ENCODE measurements at places on chromosomes 5 and 9.

DNA sequence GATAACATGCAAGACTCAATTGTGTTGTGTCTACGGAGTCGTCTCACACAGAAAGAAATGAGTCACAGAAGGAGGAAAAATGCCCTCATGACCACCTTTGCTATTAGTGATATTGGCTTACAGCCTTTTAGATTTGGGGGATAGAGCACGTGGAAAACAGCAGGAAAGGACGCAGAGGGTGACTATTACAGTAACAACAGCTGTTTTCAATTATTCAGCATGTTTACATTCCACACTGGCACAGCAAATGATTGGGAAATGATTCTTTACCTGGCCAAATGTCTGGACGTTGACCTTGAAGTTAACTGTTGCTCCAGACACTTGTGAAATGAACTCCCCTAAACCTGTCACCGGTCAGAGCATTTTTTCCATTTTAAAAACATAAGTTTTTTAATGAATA, 46.8 kb downstream of the APTX start:
- DNase-seq = peak; percentile 46

DNA sequence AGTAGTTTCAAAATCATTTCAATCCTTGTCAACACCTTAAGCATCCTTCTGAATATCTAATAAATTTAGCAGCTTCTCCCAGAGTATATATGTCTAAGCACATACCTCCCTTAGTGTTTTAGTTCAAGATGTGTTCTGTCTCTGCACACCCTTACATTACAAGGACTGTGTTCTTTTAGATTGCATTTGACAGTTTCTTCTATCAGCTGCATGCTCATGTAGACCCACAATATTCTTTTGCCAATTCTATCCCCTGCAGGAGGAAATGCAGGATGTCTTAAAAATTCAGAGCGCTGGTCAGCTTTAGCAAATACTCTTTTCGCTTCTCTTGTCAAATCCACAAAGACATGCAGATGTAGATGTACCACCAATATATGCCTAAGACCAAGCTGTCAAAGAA, 145.8 kb upstream of the SLC30A5 start:
- no peak for DNase-seq

DNA sequence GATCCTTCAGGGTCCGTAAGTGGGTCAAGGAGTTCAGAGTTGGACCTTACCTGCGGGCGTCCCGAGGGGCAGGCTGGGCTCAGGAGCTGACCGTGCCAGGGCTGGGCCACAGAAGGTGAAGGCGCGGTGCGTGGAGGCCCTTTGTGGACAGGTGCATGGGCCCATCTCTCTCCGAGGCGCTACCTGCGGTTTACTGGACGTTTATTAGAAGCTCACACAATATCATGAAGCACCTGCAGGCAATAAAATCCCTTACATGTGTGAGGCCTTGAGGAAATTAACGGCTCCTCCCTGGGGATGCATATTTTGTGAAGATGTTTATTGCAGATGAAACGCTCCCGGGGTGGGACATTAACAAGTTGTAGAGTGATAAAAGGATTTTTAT, 79.8 kb upstream of the LMX1B start:
- DNase-seq = no peak

- no peak for DNase-seq
Observed at GRCh38 chr9:93712896-93713295, 136.5 kb downstream of the PHF2 start.

DNA sequence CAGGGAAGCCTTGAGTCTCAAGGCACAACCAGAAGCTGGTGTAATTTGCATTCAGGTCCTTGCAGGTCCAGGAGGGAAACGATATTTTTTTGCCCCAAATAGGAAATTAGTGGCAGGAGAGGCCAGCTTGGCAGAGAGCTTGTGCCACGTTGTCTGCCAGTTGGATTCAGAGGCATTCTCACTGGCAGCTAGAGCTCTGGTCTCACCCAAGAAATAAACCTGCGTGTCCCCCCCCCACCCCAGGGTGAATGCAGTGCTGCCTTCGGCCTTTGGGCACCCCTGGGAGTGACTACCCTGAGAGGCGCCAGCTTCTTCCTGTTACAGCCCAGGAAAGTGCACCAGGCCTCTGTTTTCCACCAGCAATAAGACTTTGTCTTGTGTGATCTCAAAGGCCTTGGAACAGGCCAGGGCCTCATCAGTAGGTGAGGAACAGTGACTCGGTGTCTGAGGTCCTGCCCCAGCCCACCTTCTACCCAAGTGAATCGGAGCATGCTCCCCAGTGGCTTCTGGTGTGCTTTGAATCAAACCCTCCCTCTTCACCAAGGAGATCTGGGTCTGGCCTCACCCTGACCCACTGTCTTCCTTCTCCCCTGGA, 68.4 kb downstream of the HSPA4 start:
- DNase-seq = no peak

- DNase-seq = no peak
Observed at GRCh38 chr5:88389338-88390095, 120.9 kb upstream of the TMEM161B start.

DNA sequence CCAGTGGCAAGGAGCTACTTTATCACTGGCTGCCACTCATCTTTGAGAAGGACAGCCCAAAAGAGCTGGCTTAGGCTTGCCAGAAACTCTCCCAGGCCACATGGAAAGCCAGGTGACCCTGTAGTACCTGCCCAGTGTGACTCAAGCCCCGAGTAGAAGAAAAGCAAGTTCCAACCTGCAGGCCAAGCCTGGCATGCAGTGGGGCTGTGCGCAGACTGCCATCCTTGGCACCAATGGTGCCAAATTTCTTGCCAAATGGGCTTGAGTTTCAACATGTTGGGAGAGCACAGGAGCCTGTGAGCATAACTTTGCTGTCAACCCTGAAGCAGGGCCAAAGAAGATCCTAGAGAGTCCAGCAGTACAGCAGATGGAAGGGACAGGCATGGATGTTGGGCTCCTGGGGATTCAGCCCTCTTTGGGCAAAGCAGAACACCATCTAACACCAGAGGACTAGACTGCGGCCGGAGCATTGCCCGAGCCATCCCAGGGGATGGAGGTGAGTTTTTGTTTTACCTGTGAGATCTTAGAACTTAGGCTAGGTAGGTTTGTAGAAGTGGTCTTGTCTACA, 27.3 kb upstream of the SHB start:
- no peak for DNase-seq

DNA sequence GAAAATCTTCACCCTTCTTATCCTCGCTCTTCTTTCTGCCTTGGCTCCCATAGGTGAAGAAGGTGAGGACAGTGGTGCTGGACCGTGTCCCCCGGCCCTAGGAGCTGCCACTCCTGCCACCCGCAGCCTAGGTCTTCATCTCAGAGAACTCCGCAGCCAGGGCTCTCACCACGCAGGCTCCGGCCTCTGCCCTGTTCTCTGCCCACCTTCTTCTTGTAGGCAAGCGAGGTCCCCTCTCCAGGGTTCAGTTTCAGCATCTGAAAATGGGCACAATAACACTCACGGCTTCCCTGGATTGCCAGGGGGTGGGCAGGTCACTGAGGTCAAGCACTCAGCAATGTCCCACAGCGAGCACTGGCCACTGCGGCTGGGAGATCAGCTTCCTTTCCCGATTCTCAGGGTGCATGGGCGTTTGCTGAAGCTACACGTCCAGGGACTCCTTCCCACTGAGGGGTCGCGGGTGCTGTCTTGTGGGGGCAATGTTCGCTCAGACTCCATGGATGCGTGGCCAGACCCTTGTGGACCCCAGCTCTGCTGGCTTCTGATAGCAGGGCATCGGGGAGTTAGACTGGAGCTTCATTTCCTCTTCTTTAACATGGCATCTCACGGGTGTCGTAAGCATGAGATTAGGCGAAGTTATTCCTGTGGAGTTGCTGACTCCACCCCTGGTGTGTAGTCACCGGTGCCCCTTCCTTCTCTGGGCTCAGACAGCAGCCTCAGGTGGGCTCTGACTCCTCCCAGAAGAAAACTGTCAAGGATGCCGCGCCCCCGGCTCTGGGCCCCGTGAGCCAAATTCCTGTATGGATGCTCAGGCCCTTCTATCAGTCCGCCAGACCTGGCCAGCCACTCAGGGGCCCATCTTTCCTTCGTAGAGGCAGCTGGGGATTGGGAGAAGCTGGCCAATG, 145.1 kb upstream of the IRX2 start:
- no peak for DNase-seq

GRCh38 chr5:149141224-149141956, at the start of gene ABLIM3:
ABLIM3 (plus strand) TSS chr5:149141493; CDS start chr5:149142096, 603 bp downstream.
- DNase-seq = no peak

GRCh38 chr9:82797534-82797933, 265.4 kb downstream of the RASEF start:
- no peak for DNase-seq

DNA sequence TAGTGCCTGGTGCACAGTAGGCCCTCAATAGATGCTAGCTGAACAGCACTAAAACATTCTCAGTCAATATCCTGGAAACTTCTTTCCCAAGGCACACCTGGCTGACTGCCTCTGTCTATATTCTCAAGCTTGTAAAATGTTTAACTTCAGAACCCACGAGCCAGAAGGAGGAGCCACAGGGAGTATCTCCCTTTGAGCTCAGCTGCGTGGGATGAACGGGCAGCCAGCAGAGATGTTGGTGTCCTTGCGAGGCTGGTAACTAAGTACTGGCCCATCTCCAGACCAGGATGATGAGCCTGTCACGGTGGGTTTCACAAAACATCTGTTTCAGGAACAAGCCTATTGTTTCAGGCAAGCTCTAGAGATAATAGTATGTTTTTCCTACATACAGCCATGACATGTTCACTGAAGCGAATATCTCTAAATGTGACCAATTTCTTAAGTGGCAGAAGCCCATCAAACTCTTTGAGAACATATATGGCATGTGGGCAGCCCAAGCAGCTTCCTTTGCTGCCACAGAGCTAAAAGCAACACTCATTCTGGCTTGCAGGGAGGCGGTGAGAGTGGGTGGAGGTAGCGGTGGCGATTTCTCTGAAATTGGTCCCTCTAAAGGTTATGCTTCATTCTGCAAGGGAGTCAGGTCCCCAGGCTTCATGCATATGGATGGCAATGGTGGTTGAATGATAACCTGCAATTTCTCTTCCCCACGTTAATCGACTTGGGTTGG, 206.2 kb downstream of the TTLL11 start:
- DNase-seq = no peak

DNA sequence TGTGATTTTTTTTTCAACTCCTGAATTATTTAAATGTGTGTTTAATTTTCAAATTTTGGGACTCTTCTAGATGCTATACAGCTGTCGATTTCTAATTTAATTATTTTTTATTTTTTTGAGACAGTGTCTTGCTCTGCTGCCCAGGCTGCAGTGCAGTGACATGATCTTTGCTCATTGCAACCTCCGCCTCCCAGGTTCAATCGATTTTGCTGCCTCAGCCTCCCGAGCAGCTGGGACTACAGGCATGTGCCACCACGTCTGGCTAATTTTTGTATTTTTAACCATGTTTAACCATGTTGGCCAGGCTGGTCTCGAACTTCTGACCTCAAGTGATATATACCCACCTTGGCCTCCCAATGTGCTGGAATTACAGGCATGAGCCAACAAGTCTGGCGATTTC, 28.6 kb downstream of the CSNK1G3 start:
- DNase-seq = no peak

GRCh38 chr9:90423661-90424193, 218.9 kb downstream of the DIRAS2 start:
- no peak for DNase-seq

DNA sequence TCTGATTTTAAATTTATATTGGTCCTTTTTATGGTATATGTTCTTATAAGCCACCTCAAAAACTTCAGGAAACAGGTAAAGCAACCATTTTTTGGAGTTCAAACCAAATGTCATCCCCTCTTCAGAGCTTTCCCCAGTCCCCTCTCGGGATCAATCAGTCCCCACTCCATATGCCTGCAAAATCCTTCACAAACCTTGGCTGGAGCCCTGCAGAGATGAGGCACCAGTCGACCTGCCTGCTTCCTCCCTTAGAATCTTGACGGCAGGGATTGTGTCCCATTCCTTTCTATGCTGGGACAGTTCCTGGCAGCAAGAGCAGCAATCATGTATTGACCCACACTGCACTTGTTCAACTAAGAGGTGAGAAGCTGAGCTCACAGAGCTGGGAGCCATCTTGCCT, 22.6 kb downstream of the B4GALT1 start:
- no peak for DNase-seq

DNA sequence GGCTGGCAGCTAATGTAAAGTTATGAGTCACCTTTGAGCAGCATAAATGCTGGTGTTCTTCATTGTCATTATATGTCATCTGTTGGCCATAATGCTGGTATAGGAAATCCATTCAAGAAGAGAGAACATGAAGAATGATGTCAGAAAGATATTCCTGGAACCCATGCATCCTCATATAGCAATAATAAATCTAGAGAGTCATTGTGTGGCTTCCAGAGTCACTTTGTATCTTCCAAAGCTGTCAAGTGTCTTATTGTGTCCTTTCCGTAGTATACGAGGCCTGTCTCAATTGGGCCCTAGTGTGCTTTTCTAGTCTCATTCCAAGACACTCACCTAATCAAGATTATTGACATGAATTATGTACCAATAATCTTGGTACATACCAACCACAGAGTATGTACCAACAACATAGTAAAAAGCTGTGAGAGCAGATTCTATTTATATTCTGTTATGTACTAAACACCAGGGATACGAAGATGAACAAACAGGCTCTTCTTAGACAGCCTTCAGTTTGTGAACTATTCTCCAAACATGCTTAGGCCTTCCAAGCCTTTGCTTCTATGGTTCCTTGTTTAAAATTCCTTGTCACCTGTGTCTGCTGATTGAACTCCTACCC, 110.1 kb downstream of the ERCC6L2 start:
- no peak for DNase-seq

DNA sequence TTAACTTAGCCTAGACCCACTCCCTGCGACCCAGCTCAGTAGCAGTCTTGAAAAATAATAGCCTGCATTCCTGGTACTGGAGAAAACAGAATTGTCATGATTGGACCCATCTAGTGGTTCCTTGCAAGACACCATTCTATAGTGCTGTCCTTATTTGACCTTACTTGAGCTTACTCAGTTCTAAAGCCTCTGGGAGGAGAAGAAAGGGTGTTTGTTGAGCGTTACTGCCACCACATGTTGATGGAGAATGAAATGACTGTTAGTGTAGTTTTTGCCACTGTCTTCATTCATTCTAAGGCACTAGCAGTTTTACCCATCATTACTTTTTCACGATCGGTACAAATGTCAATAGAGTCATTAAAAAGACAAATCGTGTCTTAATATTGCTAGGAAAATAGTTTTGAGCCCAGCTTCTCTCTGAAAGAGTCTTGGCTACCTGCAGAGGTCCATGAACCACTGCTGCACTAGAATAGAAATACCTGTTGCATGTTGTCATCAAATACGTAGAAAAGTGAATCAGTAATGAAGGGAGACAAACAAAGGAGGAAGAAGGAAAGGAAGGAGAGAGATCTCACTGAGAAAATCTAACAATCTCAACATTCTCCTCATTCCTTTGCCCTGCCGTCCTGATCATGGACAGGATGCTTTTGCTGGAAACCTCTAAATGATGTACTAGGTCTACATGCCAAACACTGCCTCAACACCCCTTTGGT, 96.0 kb downstream of the LIX1 start:
- DNase-seq = peak; percentile 3

DNA sequence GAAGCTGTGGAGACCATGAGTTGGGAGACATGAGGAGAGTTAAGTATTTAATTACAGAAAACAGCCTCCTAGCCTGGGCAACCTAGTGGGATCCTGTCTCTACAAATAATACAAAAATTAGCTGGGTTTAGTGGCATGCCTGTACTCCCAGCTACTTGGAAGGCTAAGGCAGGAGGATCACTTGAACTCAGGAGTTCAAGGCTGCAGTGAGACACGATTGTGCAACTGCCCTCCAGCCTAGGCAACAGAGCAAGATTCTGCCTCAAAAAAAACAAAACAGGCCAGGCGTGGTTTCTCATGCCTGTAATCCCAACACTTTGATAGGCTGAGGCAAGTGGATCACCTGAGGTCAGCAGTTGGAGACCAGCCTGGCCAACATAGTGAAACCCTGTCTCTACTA, 52.6 kb downstream of the AQP7 start:
- no peak for DNase-seq

- no peak for DNase-seq
Observed at GRCh38 chr5:62066761-62067277, 239.2 kb upstream of the KIF2A start.

Data from AG09309 (cell line).